G401 (cell line): ENCODE measurements at places on chromosomes 5 and 9. TPM values are rescaled to one million over a fixed set of nuclear protein-coding genes. Genes with fewer than 3 reads are reported as not detected.

STPG3 gene
- not detected in 2 replicates for total RNA-seq

GRXCR2 gene
- total RNA-seq, result not detected in 2 replicates

DEPDC1B gene
- 164 and 223 TPM in 2 replicates for total RNA-seq

RIC1 gene
- 13.5 and 17.1 TPM in 2 replicates for total RNA-seq

DNA sequence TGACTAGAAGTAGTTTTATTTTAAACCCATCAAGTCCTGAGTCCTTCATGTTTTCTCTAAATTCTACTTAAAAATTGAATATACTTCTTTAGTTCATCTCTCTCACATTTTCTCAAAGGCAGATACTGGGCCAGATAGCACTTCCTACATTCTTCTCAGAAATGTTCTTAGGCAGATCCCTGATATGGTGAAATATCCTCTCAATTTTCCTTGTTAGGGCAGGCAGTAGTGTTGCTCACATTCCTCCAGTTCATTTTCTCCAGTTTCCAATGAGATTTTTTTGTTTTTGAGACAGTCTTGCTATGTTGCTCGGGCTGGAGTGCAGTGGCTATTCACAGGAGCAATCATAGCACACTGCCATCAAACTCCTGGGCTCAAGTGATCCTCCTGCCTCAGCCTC is 5.7 kb downstream of the GCNT1 start:
- no peak for DNase-seq

DNA sequence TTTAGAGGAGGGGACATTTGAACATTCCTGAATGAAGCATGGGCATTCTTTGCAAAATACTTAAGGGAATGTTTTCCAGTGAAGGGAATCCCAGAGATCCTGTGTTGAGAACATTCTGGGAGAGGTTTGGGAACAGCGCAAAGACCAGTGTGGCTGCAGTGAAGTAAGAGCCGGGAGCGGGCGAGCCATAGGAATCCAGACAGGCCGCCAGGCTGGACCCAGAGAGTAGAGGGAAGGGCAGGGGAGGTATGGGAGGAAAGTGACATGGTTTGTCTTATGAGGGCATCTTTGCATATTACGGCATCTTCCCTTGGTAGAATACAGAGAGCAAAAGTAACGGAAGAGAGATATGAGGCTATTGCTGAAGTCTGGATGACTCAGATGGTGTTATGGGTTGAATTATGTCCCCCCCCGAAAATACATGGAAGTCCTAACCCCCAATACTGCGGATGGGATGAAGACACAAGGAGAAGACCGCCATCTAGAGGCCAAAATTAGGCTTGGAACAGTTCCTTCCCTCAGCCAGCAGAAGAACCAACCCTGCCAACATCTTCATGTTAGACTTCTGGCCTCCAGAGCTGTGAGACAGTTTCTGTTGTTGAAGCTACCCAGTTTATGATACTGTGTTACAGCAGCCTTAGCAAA is 268.2 kb downstream of the MAST4 start:
- DNase-seq, result no peak

DNA sequence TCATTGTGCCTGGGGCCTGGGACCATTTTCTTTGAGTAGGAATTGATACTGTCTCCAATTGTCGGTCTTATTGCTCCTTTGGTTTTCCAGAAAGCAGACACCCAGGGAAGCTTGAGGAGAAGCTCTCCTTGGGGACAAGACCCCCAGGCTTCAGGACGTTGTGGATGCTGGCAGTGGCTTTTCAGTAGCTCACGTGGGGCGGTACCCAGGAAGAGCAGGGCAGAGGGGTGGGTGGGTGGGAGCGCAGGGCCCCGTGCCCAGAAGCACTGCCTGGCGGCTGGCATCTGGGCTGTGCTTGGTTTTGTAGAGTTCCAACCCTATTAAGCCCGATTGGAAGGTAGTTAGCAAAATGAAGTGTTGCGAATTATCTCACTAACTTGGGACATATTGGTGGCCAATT is 374.2 kb upstream of the IRX1 start:
- DNase-seq, result no peak

DNA sequence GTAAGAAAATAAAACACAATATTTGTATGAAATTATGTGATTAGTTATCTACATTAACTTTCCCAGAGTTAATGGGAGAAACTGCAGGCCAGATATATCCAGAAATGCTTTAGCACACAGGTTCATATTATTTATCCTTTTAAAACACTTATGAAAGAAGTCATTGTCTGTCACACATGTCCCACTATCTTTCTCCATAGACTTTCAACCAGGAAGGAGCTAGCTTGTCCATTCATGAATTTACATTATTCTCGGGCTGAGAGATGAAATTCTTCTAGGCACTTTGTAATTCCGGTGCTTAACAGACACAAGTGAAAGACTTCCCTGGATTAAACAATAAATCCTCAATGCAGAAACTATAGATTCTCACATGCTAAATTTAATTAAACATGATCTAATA is 1043.2 kb downstream of the CDH9 start:
- no peak for DNase-seq

DNA sequence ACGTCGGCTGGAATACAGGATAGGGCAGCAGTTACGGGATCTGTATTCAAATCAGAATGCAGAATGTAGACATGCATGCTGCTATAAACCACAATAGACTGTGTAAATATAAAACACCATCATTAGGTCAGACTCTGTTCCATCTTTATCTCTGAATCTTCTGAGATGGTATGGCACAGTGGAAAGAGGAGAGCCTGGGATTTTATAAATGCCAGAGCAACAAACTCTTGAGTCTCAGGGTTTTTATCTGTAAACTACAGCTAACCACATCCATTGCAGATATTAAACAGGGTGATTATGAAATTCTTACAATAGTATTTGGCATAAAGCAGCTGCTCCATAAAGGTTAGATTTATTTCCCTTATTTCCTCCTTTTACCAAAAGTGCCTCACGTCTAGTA is 108.7 kb downstream of the ZDHHC21 start:
- no peak for DNase-seq

DNA sequence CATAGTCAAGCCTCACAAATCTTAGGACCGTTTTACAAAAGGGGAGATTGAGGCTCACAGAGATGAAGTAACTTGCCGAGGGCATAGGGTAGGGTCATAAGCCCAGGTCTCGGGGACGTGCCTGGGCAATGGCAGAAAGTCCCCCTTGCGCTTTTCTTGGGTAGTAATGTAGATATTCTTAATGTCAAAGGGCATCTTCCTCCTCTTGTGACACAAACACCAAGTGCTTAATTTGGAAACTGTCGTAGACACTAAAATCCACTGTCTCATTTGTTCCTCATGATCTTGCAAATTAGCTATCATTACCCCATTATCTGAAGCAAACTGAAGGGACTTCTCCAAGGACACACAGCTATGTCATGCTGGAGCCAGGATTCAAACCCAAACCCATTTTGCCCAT is 180.8 kb downstream of the GAS1 start:
- no peak for DNase-seq

GRCh38 chr9:125908136-125908535 is 161.0 kb downstream of the PBX3 start:
- no peak for DNase-seq

GRCh38 chr5:74482523-74482922 is 158.0 kb downstream of the ENC1 start:
- no peak for DNase-seq

DNA sequence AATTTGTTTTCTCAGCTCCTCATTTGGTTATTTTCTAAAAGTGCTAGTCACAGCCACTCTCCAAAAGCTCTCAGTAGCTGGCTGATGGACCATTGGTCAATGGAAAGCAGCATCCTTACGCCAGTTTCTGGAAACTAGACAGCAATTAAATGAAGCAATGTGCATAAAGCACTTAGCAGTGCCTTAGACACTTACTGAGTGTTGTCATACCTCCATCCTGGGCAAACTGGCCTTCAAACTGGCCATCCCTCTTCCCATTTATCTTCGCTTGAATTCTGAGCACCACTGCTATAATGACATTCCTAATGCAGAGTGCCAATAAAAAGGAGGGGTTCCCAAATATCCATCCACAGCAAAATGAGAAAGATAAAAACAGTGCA is 209.2 kb downstream of the ENC1 start:
- no peak for DNase-seq
